ENCODE measurements at places on chromosomes 5 and 9.

DNA sequence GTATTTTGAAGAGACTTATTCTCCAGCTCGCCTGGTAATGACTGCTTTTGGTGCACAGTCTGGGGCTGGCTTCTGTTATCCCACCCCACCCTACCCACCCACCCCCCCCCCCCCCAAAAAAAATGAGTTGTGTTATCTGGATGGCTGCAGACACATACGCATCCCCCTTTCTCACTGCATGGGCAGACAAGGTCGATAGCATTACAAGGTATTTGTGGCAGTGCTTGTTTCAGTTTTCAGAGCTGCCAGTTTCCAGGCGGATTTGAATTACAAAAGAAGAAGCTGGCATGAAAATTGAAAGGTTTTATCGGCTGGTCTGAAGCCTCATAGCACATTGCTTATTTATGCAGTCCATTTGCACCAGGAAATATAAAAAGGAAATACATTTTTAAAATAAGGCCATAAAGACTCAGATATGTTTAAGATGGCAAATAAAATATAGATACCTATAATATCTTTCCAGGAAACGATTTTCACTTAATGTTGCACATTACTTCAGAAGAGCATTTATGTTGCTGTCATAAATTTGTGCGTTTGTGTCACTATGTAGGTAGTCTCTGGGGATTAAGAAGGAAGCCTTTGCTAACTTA lies 85.1 kb upstream of the GRHPR start:
- DNase-seq, result no peak

DNA sequence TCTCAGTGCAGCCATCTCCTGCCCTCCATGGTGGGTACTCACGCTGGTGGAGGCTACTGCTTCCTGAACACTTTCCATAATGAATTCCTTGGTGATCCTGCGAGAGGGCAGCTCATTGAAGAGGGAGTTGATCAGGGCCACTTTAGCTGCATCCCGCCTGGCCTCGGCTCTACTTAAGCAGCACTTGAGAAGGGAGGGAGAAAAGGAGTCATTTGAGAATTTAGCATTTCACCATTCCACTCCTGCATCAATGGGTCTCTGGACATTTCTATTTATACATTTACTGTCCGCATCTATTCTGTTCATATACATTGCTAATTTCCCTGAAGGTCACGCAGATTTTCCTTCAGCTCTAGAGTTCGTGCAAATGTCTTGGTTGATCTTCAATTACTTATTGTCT lies 35.1 kb downstream of the LIX1 start:
- no peak for DNase-seq

GRCh38 chr9:89743216-89743572 lies 138.4 kb downstream of the GADD45G start:
- no peak for DNase-seq

GRCh38 chr5:150321784-150322183 lies 19.1 kb upstream of the ARSI start:
- DNase-seq, result no peak

Data from nucleus accumbens (tissue), 56 donors.